Hepatocyte (in vitro differentiated cells): ENCODE measurements at places on chromosomes 3 and 15.
A peak's percentile ranks its signal among the peaks of the same experiment; 100 is the strongest.

DNA sequence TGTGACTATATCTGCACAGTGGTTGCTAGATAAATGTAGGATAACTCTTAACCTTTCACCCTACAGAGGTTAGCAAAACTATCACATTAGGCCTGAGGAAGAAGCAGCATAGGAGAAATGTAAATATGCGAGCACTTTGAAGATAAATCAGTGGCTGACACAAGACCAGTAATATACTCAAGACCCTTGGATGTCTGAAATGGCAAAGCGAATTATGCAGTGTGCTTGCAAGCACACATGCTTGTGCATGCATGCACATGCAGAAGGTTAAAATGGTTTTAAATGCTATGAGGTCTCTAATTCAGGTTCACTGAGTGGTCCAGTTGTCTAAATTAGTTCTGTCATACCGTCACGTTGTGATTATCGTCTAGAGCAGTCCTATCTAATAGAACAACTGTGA lies 13.6 kb upstream of the UTS2B start:
- no peak for DNase-seq

- DNase-seq = no peak
These were observed 339.1 kb downstream of the FHIT start for GRCh38 chr3:60912142-60912541.

GRCh38 chr15:72614810-72615532 lies 39.5 kb upstream of the GOLGA6B start:
- DNase-seq = no peak

DNA sequence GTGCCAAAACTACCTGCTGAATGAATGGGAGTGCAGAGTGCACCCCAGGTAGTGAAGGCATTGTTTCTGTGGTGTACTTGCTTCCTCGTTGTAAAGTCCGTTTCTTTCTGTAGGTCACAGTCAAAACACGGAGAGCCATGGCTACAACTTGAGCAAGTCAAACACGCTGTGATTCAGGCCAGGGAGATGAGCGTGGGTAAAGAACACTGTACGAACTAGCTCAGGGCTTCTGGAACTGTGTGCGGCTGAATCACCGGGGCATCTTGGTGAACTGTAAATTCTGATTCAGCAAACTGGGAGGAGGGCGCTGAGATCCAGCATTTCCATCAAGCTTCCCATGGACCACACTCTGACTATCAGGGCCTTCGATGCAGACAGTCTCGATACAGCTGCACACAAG lies 5.0 kb upstream of the TNK2 start:
- no peak for DNase-seq

DNA sequence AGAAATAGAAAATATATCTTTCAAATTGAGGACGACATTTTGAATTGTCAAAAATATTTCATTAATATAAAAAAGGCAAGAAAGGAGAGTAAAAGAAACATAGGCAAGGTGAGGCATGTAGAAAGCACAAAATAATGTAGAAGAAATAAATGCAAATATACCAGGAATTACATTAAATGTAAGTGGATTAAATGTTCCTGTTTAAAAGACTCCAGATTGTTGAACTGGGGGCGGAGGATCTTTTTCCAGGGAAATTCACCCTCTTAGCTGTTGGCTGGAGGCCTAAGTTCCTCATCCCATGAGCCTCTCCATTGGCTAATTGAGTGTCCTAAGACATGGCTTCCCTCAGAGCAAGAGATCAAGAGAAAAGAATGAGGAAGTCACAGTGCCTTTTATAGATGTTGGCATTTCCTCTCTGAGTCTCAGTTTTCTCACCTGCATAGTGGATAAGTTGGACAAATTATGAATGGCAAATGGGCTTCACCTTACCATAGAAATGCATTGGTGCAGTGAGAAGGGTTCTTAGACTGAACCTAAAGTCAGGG lies 147.4 kb upstream of the SMAD3 start:
- DNase-seq = no peak

GRCh38 chr15:80160570-80161156 lies 7.9 kb downstream of the FAH start:
- peak; percentile 83 for DNase-seq

DNA sequence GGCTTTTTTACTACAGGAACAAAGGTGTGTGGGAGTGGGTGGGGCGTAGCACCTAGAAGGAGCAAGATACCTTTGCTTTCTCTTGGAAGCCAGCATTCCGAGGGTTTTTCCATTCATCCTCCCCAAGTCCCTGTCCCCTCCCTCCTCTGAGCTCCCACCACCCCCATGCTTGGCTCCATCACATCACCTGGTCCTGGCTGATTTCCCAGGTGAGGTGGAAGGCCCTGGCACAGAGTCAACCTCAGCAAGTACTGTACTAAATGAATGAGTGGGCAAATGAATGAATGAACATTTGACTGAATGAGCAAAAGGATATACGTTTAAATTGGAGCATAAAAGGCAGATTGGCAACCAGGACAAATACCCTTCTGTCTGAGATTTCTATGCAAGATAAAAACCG lies 45.4 kb downstream of the DZIP1L start:
- DNase-seq = no peak

- DNase-seq = no peak
These were observed 295.1 kb downstream of the CHST2 start for GRCh38 chr3:143414571-143415253.

- no peak for DNase-seq
These were observed 425.2 kb upstream of the TBL1XR1 start for GRCh38 chr3:177622520-177622919.

- no peak for DNase-seq
These were observed 517.8 kb downstream of the FOXP1 start for GRCh38 chr3:71065764-71066013.
